ENCODE measurements at places on chromosomes 1 and 21. TPM values are rescaled to one million over a fixed set of nuclear protein-coding genes. Genes with fewer than 3 reads are reported as not detected.

- H3K27me3 ChIP-seq = no peaks in the 10 kb centered on the region
- H3K27ac ChIP-seq = no peak overlapping the region
- H3K4me1 ChIP-seq = no peaks in the 10 kb centered on the region
- no peaks in the 10 kb centered on the region for H3K36me3 ChIP-seq
- DNase-seq = no peak
Observed at GRCh38 chr1:107787299-107787698, 177.7 kb downstream of the VAV3 start.

GRCh38 chr1:56564615-56565014 is 14.7 kb downstream of the PLPP3 start:
- H3K4me1 ChIP-seq = no peaks in the 10 kb centered on the region
- DNase-seq = no peak
- H3K27ac ChIP-seq = no peak overlapping the region
- H3K36me3 ChIP-seq = no peaks in the 10 kb centered on the region
- H3K27me3 ChIP-seq = no peaks in the 10 kb centered on the region

DIRAS3 gene
- 0.14 TPM for polyA plus RNA-seq

DNA sequence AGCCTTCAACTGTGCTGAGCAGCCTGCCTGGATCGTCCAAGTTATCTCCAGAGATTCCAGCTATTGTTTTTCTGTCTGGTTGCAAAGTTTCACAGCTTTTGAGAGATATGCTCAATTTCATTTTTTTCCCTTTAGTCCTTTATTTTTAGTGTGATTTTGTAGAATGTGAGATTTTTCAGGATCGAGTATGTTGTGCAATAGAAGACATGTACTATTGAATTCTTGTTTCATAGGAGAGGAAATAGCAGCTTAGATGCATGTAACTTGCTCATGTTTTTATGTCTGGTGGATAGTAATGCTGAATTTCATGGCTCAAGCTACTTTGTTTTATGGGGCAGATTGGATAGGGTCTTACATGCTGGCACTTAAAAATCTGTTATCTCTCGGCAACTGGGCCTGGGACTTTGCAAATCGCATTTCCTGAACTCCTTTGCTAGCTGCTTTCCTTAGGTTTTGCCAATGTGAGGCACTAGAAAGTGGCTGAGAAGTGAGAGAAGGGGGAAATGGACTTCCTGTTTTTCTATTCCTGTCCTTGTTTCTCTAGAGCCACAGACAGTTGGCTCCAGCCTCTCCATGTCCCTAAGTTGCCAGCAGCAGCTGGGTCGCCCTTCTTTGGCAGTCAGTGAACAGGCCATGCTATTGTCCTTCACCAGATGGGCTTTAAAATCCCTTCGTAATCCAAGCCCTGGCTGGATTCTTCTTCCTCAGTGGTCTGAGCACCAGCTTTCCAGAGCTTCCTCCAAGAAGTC is 101.4 kb upstream of the PDE4B start:
- H3K27me3 ChIP-seq = no peaks in the 10 kb centered on the region
- H3K4me1 ChIP-seq = no peaks in the 10 kb centered on the region
- no peak for DNase-seq
- H3K27ac ChIP-seq = no peak overlapping the region

DNA sequence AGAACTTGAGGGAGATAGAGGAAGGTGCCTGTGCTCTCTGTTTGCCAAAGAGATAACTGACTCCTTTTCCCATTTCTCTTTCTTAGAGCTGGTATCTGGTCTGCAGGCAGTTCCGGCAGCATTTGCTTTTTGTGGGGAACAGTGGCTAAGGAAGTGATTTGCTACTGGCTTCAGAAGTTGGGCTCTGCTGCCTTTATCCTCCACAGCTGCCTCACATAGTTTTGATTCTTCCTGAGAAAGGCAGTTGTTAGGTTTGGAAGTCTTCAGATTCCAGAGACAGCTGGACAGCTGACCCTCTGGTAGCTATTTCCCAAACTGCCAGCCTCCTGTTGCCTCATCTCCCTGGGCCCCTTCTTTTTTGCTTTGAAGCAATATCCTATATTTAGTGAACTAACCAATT is 62.6 kb upstream of the MACF1 start:
- H3K4me3 ChIP-seq = no peak overlapping the region
- no peak for DNase-seq
- peaks cover 65% of the 10 kb centered on the region for H3K4me1 ChIP-seq
- H3K36me3 ChIP-seq = no peaks in the 10 kb centered on the region
- H3K27me3 ChIP-seq = no peaks in the 10 kb centered on the region

- no peak for DNase-seq
- peaks cover 15% of the 10 kb centered on the region for H3K4me1 ChIP-seq
- H3K27me3 ChIP-seq = no peaks in the 10 kb centered on the region
- no peak overlapping the region for H3K4me3 ChIP-seq
- H3K27ac ChIP-seq = no peak overlapping the region
Observed at GRCh38 chr1:5904551-5904950, 87.7 kb downstream of the NPHP4 start.

C1orf116 gene
- polyA plus RNA-seq = 38.8 TPM

CELA3B gene
- polyA plus RNA-seq = not detected

- no peak overlapping the region for H3K4me3 ChIP-seq
- no peaks in the 10 kb centered on the region for H3K36me3 ChIP-seq
- no peak overlapping the region for H3K27ac ChIP-seq
- no peaks in the 10 kb centered on the region for H3K27me3 ChIP-seq
Observed at GRCh38 chr1:226131639-226132038, 54.9 kb downstream of the ACBD3 start.

IGSF5 gene
- polyA plus RNA-seq = not detected

GRCh38 chr1:154324669-154325582 is at the start of gene ATP8B2:
Gene ATP8B2, plus strand, starts transcription at chr1:154325525. Its CDS starts 2,617 bp downstream, at chr1:154328142.
- no peak for DNase-seq
- peak within 1 kb of the TSS; percentile 38 for H3K27ac ChIP-seq
- peaks cover 32% of the 10 kb centered on the region for H3K4me1 ChIP-seq
